ENCODE measurements at places on chromosomes 3 and 15. TPM values are rescaled to one million over a fixed set of nuclear protein-coding genes. Genes with fewer than 3 reads are reported as not detected.
A peak's percentile ranks its signal among the peaks of the same experiment; 100 is the strongest.

DBR1 gene
- total RNA-seq, result 25.7 TPM

GABRA5 gene
- not detected for total RNA-seq

SUCNR1 gene
- 0.08 TPM for total RNA-seq

DNA sequence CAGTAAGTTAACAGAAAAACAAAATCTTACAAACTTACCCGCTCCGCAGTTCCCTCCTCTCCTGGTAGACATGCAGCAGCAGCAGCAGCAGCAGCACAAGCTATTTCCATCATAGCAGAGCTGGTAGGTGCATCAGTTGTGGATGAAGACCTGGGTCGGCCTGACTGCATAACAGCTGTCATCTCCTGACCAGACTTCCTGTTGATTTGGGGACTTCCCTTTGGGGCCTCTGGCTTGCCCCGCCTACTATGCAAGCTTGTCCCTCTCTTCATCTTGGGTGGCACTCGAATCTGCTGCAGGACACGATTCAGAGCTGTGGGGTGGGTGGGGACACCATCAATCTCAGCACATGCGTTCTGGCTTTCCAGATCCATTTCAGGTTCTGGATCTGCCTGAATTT is 65.7 kb downstream of the TMCC1 start:
- peak; percentile 45 for DNase-seq
